ENCODE measurements at places on chromosomes 6 and 20.
A peak's percentile ranks its signal among the peaks of the same experiment; 100 is the strongest.

GRCh38 chr6:105330364-105330763, 72.5 kb downstream of the PREP start:
- no peak for DNase-seq

DNA sequence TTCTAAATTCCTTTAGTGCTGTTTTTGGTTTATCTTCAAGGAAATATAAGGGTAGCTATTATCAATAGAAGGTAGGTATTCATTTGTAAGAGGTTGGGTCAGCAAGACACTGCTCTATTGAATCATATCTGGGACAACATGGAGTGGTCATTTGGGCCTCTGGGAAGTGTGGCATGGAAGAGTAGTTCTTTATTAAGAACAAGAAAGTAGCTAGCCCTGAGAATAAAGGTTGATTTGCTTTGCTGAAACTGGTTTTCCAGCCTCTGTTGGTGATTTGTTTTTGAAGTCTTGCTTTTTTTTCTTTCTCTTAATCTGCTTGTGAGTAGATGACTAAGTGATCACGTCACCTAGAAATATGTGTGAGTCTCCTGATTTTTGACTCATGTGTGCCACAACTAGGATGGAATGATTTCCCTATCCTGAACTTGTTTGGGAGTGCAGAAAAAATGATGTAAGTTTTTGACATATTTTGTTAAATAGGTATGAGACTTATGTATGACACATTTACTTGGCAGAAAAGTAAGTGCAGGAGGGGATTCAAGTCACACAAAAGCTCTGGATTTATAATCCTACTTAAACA, 381.8 kb downstream of the CENPW start:
- peak; percentile 10 for DNase-seq

- no peak for DNase-seq
Observed at GRCh38 chr20:43388268-43389002, 69.3 kb upstream of the SRSF6 start.

DNA sequence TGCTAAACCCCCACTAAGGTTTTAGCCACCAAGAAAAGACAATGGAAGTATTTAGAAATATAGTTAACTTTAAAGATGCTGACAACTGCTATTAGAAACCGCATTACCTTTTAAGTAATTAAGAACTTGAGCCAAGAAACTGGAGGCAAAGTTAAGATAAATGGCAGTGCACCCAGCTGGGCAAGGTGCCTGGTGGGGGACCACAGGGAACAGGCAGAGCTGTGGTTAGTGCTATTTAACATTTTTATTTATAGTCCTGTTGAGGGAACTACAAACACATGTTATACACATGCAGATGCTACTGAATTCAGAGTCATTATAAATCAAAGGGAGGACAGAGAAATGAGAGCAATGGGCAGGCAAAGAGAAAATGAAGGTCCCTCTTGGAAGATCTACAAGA, 447.9 kb downstream of the TFAP2B start:
- DNase-seq = no peak

DNA sequence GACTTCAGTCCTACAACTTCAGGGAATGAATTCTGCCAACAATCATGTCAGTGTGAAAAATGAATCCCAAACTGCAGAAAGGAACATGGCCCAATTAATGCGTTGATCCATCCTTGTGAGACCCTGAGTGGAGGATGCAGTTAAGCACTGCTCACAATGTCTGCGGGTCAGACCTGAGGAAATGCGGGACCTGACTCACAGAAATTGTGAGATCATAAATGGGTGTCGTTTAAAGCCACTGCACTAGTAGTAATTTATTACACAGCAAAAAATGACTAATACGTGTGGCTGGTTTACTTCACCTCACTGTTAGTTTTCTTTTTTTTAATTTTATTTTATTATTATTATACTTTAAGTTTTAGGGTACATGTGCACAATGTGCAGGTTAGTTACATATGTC, 505.0 kb downstream of the PRKN start:
- no peak for DNase-seq

All from A549 (cell line).